Endothelial cell (in vitro differentiated cells): ENCODE measurements at places on chromosomes 2 and 18. TPM values are rescaled to one million over a fixed set of nuclear protein-coding genes. Genes with fewer than 3 reads are reported as not detected.

The SCRN3 gene
- 21.1 TPM for total RNA-seq

The CFAP53 gene
- total RNA-seq, result 0.56 TPM

The TRABD2A gene
- total RNA-seq, result 7.2 TPM

The C2orf15 gene
- total RNA-seq, result 0.26 TPM

The CNGA3 gene
- 0.10 TPM for total RNA-seq

The NAPG gene
- total RNA-seq, result 33.6 TPM

The RIT2 gene
- not detected for total RNA-seq

The POMC gene
- total RNA-seq, result 0.64 TPM

The DSG1 gene
- total RNA-seq, result not detected

The KLHL29 gene
- 17.5 TPM for total RNA-seq

The HK2 gene
- 23.2 TPM for total RNA-seq

The TGFA gene
- 4.7 TPM for total RNA-seq

The ELOA2 gene
- total RNA-seq, result not detected

The APOB gene
- 15.9 TPM for total RNA-seq

The SIX3 gene
- not detected for total RNA-seq
